ENCODE measurements at places on chromosomes 1 and 21.

DNA sequence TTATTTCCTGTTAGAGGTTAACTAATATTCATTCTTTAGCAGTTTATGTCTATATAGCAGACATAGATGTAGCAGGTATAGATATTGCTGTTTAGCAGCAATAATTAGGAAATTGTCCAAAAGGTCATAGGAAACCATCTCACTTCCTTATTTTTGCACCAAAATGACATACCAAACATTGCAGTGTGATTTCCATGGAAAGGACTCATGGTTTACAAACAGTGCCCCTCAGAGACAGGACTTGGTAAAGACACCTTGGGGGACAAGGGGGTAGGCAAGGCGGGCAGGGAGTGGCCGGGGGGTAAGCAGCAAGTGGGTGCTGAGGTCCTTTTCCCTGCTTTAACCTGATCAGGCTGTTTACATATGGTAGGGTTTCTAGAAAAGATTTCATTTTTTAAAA, 30.5 kb downstream of the BATF3 start:
- DNase-seq = no peak

GRCh38 chr1:169985757-169986156, 88.7 kb downstream of the KIFAP3 start:
- DNase-seq = no peak

DNA sequence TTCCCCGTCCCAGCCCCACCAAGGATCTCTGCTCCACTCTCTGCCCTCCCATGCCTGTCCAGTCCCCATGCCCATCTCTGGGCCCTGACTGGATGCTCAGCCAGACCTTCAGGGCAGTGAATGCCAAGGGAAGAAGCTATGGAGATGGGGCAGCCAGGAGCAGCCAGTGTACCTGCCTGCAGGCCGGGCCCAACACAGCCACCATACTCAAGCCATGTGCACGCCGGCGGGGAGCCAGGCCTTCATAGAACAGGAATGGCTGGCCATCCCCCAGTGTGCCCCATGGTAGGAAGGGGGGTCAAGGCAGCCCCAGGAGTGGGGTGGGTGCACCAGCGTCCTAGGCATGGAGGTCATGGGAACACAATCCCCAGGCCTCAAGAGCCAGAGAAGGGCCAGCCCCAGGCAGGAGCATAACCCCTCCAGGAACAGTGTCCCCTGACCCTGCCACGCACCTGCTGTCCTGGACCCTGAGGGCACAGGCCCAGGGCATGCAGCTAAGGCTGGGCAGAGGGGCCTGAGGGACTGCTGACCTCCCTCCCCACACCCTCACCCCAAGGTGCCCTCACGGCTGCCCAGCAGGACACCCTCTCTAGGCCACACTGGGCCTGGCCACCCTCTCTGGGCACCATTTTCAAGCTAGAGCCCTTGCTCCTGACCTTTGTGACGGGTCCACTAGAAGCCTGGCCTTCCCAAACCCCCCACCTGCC, 20.3 kb upstream of the ARF1 start:
- DNase-seq = no peak

DNA sequence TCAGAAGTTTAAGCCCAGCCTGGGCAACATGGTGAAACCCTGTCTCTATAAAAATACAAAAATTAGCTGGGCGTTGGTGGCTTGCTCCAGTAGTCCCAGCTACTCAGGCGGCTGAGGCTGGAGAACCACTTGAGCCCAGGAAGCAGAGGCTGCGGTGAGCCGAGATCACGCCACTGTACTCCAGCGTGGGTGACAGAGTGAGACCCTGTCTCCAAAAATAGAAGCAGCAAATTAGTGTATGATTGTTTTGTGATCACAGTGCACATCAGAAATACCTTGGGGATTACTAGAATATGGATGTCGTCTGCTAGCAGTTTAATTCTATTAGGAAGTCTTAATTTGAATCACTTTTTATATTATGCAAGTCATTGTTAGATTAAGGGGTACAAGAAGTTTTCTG, 59.0 kb downstream of the ZBTB17 start:
- no peak for DNase-seq

GRCh38 chr21:30577766-30578165, 12.4 kb downstream of the KRTAP22-2 start:
- DNase-seq = no peak

DNA sequence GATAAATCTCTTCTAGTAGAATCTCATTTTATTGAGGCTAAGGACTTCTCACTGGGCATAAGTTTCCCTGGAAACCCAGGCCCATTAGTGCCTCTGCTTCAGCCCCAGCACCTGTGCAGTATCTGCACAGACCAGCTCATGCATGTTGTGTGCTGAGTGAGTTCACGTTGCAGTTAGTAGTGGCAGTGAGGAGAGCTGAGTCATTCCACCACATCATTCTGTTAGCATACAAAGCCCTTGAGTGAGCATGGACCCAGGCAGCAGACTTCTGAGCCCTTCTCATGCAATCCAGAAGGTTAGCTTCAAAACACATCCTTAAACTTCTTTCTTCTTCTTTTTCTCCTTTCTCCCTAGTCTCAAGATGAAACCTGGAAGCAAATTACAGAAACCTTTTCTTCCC, 45.8 kb upstream of the NTPCR start:
- DNase-seq = no peak

DNA sequence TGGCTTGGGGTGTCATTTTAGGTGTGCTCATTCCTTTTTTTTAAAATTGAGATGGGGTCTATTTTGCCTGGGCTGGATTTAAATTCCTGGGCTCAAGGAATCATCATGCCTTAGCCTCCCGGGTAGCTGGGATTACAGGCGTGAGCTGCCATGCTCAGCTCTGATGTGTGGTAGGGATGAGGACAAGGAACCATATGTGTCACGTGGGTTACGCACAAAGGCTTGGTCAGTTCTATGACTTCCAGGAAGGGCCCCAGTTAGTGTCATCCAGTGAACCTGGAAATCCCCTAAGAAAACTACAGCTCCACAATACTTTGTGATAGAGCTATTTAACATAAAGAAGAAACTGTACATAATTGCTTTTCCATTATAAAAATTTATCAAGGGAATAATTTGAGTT, 6.7 kb upstream of the METTL25B start:
- no peak for DNase-seq

DNA sequence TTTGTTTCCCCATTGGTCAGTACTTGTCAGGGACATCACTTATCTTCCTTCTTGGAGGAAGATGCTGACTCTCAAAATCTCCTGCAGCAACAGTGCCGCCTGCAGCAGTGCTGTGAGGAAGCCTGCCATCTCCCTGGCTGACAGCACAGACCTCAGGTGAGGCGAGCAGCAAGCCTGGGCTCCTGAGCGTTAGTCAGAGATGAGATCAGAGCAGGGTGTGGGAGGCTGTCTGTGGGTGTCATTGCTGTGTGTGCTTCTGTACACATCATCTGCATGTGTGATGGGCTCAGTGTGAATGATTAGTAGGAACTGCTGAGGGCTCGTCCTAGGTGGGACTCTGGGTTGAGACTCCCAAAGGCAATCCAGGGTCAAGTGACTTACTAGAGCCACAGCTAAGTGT, 6.1 kb downstream of the STRIP1 start:
- DNase-seq = no peak

- DNase-seq = no peak
Observed at GRCh38 chr1:20323613-20323920, 32.9 kb downstream of the VWA5B1 start.

DNA sequence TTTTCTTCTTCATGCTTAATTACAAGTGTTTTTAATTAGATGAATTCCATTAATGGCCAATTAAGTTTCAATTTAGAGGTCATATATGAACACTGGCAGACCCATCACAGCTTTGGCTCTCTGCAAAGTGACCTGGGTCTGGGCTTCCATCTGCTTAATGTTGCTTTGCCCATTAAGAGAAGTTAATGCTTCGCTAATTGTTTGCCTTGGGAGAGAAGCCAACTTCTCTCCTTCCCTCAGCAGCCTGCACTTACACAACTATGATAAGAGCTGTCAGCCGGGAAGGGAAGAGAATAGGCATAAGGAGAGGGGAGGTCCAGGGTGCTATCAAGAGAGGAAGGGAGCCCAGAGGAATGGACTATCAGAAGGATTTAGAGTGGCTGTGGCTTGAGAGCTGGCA, 29.0 kb upstream of the CCDC190 start:
- no peak for DNase-seq

DNA sequence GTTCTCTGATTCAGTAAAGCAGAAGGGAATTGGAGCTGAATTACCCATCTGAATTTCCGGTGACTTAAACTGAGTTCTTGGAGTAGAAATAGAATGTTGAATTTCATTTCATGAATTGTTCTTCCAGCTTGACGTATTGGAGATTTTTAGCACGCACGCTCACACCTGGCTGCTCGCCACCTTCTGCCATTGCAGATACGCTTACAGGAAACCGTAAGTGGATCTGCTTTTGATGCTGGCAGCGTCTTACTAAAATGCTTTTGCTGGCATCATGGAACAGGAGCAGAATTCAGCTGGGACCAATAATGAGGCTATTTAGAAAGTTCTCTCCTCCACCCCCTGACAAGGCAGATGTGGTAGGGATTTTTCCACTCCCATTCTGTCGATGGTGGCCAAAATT, 17.7 kb upstream of the ELAVL4 start:
- no peak for DNase-seq

DNA sequence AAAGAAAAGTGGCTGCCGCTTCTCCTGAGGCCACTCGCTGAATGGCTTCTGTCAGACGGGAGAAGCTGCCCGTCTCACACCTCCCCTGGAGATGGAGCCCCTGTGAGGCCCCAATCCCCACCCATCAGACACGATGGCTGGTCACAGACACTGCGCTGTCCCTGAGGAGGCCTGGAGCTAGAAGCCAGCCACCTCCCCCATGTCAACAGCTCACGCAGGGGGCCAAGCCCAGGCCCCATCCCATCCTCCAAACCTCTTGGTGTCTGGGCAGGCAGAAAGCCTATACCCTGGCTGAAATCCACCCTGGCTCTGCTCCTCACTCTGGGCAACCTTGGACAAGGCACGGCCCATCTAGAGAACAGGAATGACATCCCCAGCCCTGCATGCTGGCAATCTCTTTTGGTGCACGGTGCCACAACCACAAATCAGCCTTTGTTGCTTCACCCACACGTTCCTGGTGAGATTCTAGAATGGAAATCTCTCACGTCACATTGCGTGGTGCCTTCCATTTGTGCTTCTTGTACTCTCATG, 273.9 kb upstream of the VAMP3 start:
- no peak for DNase-seq

GRCh38 chr1:207020065-207020708, 12.4 kb downstream of the C1orf116 start:
- DNase-seq = no peak

- no peak for DNase-seq
Observed at GRCh38 chr1:125118147-125118993, 3933.6 kb downstream of the SRGAP2C start.

- no peak for DNase-seq
Observed at GRCh38 chr1:217891966-217892365, 260.8 kb downstream of the SPATA17 start.

- DNase-seq = no peak
Observed at GRCh38 chr1:230611128-230611877, 31.0 kb upstream of the COG2 start.

DNA sequence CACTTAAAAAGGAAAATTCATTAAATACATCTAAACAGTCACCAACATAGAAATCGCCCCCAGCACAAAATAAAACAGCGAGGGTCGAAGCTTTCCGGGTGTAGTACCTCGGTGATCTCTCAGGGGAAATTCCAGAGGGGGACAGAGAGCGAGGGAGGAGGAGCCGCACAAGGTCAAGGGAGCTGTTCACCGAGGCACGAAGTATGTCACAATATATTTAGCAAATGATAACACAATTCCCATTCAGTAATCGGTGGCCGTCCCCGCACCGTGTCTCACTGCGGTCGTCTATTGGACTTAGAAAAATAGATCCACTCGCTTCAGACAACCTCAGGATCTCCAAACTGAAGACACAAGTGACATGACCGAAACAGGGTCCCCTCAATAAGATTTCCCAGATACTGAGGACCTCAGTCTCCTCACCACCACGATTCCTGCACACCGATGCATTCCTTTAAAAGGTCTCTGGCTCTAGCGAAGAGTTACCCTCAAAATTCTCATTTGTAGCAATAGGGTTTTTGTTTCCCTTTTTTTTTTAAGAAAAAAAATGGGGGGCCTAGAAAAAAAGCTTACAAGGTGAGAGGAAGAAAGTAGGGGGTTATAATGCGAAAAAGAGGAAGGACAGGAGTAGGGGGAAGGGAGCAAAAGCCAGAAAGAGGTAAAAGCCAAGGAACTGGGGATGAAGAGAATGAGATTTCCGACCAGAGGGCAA, 1.1 kb downstream of the LPGAT1 start:
- no peak for DNase-seq

GRCh38 chr1:200737647-200738291, 924 bp upstream of the CAMSAP2 start:
- no peak for DNase-seq

DNA sequence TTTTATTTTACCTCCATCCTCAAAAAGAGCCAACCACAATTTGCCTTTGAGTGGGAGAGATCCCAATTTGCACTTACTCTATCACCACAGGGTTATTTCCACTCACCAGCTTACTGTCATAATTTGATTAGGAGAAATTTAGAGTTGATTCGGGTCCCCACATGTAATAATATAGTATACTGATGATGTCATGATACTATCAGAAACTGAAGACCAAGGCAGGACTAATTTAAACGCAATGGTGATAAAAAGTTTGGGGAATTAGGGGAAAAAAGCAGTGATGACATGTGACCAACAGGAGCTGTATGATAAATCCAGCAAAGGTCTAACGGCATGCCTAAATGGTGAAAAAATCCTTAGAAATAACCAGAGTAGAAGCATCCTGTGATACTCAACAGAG, 54.4 kb downstream of the TRIM33 start:
- DNase-seq = no peak

DNA sequence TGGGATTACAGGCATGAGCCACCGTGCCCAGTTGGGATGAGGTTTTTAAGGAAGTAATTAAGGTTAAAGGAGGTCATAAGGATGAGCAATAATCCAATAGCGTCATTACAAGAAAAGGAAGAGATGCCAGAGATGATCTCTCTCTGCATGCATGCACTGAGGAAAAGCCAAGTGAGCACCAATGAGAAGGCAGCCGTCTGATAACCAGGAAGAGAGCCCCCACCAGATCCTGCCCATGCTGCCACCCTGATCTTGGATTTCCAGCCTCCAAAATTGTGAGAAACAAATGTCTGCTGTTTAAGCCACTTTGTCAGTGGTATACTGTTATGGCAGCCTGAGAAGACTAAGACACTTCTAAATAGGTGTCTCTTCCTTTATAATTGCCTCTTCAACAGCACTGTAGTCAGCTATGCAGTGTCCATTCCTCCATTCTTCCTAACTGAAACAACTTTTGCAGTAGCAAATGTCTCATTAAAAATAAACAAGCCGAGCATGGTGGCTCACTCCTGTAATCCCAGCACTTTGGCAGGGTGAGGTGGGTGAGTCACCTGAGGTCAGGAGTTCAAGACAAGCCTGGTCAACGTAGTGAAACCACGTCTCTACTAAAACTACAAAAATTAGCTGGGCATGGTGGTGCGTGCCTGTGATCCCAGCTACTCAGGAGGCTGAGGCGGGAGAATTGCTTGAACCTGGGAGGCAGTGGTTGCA, 216.2 kb upstream of the RUNX1 start:
- DNase-seq = peak; percentile 53

- no peak for DNase-seq
Observed at GRCh38 chr1:185156288-185156853, 382 bp downstream of the TRMT1L start.

GRCh38 chr1:9165396-9165795, 36.5 kb upstream of the GPR157 start:
- no peak for DNase-seq

- DNase-seq = no peak
Observed at GRCh38 chr1:213041443-213041842, 9.6 kb upstream of the RPS6KC1 start.
